Activated CD8-positive, alpha-beta memory T cell treated with anti-CD3 and anti-CD28 coated beads, Interleukin-2, amount 50 U/mL, for 4 hours (primary cell): ENCODE measurements at places on chromosomes 7 and 10.

- no peak for DNase-seq
These were observed 694 bp downstream of the COL1A2 start for GRCh38 chr7:94395141-94396036.

DNA sequence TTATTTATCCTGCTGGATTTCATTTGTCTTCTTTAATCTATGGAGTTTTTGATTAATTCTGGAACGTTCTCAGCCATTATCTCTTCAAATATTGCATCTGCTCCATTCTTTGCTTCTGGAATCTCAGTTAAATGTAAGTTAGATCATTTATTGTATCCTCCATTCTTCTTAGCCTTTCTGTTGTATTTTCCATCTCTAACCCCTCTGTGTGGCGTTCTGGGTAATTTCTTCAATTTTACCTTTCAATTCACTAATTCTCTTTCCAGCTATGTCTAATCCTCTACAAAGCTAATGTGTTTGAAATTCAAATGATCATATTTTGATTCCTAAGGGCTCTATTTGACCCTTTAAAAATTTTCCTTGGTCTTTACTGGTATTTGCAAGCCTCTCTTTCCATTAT lies 92.4 kb downstream of the CDH23 start:
- DNase-seq = no peak

DNA sequence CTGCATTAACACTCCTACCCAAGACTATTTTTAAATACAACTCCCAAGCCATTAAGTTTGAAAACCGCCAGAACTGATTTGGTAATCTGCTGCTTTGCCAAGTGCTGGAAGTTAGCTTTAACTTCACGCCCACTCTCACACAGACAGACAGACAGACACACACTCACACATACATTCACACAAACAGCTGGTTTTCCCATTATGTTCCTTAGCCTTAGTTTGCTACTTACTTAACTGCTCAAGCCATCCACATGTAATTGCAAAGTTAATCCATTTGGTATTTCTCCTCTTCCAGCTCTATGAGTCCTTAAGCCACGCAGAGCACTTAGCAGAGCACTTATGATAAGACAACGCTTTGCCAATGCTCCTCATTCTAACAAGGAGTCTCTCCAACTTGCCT lies 8.3 kb downstream of the COBL start:
- DNase-seq = no peak

GRCh38 chr10:1665021-1665661 lies 72.2 kb downstream of the ADARB2 start:
- DNase-seq = no peak

DNA sequence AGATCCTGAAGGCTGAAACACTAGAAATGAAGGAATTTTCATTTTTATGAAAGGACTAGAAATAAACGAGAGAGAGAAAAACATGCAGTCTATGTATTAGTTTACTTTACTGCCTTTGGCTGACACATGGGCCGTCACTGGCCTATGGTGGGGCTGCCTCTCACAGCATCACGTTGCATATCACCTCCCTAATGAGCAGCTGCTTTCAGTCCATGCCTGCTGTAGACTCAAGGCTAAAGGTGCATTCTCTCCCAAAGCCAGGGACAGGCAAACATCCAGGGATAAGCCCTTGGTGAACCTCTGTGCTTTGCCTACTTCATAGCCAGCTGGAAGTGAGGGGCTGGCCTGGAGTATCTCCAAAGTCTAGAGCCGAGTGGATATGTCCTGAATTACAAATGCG lies 359.4 kb downstream of the GPAM start:
- no peak for DNase-seq

- no peak for DNase-seq
These were observed 48.1 kb downstream of the ITPRID1 start for GRCh38 chr7:31562002-31562401.

GRCh38 chr7:44320141-44320540 lies 5.3 kb downstream of the CAMK2B start:
- DNase-seq = no peak

DNA sequence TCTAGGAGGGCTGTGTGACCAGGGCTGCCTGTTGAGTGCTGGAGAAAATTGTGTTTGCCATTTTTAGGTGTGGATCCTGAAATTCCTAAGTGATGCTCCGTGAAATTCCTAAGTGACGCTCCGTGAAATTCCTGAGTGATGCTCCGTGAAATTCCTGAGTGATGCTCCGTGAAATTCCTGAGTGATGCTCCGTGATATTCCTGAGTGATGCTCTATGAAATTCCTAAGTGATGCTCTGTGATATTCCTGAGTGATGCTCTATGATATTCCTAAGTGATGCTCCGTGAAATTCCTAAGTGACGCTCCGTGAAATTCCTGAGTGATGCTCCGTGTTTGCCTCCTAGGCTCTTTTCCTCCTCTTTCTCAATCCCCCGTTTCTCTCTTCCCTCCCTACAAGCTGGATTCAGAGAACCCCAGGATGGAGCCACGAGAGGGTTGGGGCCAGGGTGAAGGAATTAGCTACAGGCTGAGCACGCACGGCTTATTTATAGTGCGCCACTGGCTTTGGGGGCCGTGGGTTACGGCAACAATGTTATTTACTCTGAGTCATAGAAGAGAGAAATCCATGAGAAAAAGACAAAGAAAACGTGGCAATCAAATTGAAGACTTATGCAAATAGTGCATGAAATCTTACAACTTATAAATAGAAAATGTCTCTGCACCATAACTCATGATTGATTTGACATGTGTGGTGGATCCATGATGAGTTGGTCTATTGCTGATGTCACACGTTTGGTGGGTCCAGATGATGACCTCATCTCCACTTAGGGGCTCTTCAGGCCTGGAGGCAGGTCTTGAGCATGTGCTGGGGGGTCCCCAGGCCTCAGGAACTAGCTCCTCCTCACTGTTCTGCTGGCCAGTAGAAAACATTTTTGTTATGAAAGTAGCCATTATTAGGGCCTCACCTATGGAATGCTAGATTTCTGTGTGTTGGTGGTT lies 224.6 kb downstream of the WDR37 start:
- no peak for DNase-seq

- no peak for DNase-seq
These were observed 810.7 kb upstream of the AUTS2 start for GRCh38 chr7:68787566-68787965.

- no peak for DNase-seq
These were observed 244.2 kb downstream of the CELF2 start for GRCh38 chr10:11261687-11262493.

GRCh38 chr7:151819866-151820265 lies 57.0 kb downstream of the PRKAG2 start:
- DNase-seq = no peak

DNA sequence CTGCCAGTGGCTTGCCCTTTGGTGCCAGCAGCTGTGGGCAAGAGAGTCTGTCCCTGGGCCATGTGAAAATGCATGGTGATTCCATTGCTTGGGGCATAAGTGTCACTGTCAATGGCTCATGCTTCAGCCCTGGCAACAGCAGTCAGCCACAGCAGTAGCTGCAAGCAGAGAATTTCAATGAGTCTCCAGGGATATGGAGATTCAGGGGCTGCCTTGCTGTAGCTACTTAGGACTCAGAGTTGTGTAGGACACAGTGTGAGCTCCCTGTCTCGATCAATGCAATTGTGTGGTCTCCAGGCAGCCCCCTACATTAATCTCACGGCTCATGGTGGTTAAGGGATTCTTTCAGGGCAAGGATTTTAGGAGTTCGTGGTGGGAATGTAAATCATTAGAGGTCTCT lies 126.3 kb upstream of the STARD3NL start:
- DNase-seq = no peak

DNA sequence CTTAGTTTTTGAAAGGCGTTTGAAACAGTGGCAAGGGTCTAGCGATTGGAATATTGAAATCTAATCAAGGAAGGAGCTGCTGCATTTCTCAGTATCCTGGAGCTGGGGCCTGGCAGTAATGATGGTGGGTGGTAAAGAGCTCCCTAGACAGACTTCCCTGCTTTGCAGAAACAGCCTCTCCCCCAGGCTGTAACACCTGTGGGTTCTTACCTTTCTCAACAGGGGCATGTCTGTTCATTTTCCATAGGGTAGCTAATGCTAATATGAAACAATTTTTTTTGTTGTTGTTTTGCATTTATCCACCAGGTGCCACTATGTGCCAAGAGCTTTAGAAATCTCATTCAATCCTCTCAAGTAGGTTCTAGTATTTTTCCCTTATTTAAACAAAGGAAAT lies 345.5 kb downstream of the REEP3 start:
- no peak for DNase-seq

DNA sequence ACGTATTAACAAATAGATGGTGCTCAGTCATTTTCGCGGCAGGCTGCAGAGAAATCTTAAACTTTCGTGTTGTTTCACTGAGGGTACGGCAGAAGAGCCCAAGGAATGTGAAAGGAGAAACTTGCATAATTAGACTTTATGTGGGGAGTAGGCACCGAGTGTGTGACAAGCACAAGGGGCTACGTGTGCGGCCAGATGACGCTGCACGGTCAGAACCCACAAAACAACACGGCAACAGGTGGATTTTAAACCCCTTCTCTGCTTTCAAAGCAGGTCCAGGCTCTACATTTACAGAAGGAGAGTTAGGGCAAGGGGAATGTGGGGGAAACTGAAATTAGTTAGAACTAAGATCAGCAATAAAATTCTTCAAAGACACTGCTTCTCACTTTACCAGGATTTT lies 392 bp upstream of the UCN3 start:
- no peak for DNase-seq

- DNase-seq = peak; percentile 44
These were observed 517 bp downstream of the ITGB1 start for GRCh38 chr10:32957341-32958084.

DNA sequence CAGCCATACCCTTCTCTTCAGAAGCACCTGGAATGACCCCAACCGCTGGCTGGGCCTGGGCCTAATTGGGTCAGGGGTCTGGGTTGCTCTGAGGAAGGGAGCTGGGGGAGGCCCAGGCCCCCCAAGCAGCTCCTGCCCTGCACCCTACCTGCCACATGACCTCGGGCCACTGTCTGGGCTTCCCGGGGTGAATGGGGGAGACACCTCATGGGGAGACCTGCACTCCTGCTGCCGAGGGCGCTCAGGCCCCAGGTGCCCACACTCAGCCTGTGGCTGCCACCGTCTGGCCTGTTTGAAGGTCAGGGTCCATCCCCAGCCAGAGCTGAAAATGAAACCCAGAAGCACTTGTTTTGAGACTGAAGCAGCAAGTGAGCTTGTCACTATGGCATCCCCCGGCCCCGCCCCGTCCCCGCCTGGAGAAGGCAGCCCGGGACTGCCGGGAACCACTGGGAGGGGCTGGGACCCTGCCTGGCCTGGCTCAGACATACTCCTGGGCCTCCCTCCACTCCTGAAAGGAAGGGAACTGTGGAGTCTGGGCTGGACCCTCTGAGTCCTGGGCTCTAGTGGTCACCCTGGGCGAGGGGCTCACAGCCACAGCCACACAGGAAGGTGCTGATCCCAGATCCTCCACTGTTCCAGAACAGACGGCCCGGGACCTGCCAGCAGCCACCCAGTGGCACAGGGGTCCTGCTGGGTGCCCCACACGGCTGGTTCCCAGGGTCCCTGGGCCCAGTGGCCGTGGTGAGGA lies 7.4 kb upstream of the MICALL2 start:
- no peak for DNase-seq

GRCh38 chr7:115635376-115635775 lies 395.2 kb downstream of the TFEC start:
- no peak for DNase-seq

GRCh38 chr7:111730476-111731300 lies 168.4 kb upstream of the IMMP2L start:
- DNase-seq = no peak

GRCh38 chr10:8910314-8910713 lies 855.8 kb downstream of the GATA3 start:
- no peak for DNase-seq
